ENCODE measurements at places on chromosomes 2 and 18. TPM values are rescaled to one million over a fixed set of nuclear protein-coding genes. Genes with fewer than 3 reads are reported as not detected.

The DYNAP gene
- not detected for total RNA-seq

The DNAJC5G gene
- not detected for total RNA-seq

- peak; percentile 94 for DNase-seq
- peak within 1 kb of the TSS; percentile 95 for H3K4me3 ChIP-seq
- peaks cover 34% of the 10 kb centered on the region for H3K4me1 ChIP-seq
- peaks cover 5% of the 10 kb centered on the region for H3K27me3 ChIP-seq
- H3K36me3 ChIP-seq: no peaks in the 10 kb centered on the region
These were observed at the start of gene NAPG for GRCh38 chr18:10525697-10526560. Gene NAPG, plus strand, starts transcription at chr18:10526027. Its CDS starts 76 bp downstream, at chr18:10526103.

The FAM228A gene
- 0.69 TPM for total RNA-seq

DNA sequence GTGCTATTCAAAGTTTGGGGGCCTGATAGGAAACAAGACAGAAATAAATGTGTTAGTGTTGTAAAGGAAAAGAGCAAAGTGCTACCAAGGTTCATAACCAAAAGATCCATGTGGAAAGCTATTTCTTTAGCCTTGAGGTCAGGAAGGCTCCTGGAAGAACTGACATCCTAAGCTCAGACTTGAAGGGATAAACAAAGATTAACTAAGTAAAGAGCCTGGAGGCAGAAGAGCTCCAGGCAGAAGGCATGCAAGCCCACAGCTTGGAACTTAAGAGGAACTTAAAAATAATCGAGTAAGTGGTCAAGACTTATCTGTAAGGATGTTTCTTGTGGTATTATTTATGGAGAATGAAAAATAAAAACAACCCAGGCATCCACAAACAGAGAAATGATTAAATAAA is 245.0 kb upstream of the MGAT5 start:
- H3K27ac ChIP-seq: no peak overlapping the region
- no peaks in the 10 kb centered on the region for H3K4me1 ChIP-seq
- no peaks in the 10 kb centered on the region for H3K27me3 ChIP-seq
- no peak for DNase-seq
- H3K4me3 ChIP-seq: no peak overlapping the region
- H3K36me3 ChIP-seq: no peaks in the 10 kb centered on the region

Data from glutamatergic neuron (in vitro differentiated cells).